ENCODE measurements at places on chromosomes 1 and 21. TPM values are rescaled to one million over a fixed set of nuclear protein-coding genes. Genes with fewer than 3 reads are reported as not detected.
A peak's percentile ranks its signal among the peaks of the same experiment; 100 is the strongest.

GPR3 gene
- not detected for total RNA-seq

CCDC28B gene
- 7.6 TPM for total RNA-seq

APOBEC4 gene
- not detected for total RNA-seq

NLRP3 gene
- total RNA-seq = 1.7 TPM

DNA sequence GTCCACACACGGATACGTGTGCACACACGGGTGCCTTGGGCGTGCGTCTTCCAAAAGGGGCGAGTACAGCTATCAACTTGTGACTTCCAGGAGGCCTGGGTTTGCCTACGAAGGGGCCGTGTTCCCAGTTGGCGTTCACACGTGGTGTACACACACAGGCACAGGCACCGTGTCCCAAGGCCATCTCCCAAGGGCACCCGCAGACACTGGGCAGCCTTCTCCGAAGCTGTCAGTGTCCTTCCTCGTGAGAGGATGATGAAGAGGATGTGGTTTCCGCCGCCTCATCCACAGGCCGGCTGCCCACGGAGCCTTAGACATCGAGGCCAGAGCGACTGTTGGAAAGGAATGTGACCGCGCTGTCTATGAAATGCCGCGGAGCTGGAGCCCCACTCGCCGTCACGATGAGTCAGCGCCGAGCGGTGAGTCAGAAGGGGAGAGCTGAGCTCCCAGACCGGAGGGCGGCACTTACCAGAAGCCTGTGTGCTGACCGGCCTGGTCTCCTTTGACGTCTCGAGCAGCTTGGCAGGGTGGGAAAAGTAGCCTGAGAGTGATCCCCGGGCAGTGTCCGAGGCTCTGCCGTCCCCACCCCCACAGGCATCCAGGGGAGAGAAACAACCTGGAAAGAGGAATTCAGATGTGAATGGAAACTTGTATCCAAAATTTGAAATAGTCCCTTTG is 141.4 kb upstream of the ARHGEF16 start:
- no peaks in the 10 kb centered on the region for H3K36me3 ChIP-seq
- DNase-seq = peak; percentile 98
- H3K4me1 ChIP-seq = peaks cover 43% of the 10 kb centered on the region
- H3K4me3 ChIP-seq = no peak overlapping the region

DNA sequence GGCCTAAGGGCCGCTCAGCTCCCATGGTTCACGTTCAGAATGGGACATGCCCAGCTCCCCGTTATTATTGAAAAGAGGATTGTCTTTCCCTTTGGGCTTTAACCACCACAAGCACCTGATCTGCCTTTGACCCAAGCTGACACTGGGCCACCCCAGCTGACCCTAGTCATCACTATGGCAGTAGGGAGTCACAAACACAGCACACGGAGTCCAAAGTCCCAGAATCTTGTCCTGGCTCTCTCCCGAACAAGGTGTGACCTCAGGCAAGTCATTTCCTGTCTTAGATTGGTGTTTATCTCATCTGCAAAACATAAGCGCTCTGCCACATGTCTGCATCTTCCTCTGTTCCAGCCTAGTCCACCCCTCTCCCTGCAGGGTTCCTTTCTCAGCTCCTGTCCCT is 31.5 kb downstream of the IGFN1 start:
- no peaks in the 10 kb centered on the region for H3K36me3 ChIP-seq
- H3K4me1 ChIP-seq = no peaks in the 10 kb centered on the region
- no peak overlapping the region for H3K4me3 ChIP-seq

DNA sequence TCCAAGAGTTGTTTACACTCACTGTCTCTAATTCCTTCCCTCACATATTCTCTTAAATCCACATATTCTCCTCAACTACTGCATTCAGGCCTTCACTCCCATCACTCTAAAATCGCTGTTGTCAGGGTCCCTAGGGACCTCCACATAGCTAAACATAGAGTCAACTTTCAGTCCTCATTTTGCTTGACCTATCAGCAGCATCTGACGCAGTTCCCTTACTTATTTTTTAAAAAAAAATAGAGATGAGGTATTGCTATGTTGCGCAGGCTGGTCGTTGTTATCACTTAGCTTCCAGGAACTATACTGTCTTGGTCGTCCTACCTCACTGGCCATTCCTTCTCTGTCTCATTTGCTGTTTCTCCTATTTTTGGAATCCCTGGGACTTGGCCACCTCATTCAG is 11.7 kb upstream of the PLEKHO1 start:
- H3K4me3 ChIP-seq = no peak overlapping the region
- no peaks in the 10 kb centered on the region for H3K27me3 ChIP-seq
- H3K27ac ChIP-seq = no peak overlapping the region
- no peaks in the 10 kb centered on the region for H3K36me3 ChIP-seq
- H3K4me1 ChIP-seq = no peaks in the 10 kb centered on the region

DNA sequence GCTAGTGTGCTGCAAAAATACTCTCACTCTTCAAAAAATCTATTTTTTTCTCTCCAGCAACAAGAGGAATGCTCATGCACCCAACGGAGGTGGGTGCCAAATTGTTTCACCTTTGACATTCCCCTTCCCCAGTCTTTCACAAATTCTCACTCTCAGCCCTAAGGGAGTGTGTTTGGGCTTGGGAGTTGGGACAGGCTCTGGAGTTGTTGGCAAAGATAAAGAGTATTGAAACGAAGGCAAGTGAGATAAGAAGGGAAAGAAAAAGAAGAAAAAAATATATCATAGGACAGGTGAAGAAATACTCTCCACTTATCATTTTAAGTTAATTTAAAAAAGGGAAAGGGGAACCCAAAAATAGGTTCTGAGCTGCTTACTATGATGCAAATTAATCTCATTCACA is 82.6 kb downstream of the UCHL5 start:
- no peaks in the 10 kb centered on the region for H3K27me3 ChIP-seq
- no peak overlapping the region for H3K4me3 ChIP-seq
- no peaks in the 10 kb centered on the region for H3K36me3 ChIP-seq
- H3K4me1 ChIP-seq = no peaks in the 10 kb centered on the region
- H3K27ac ChIP-seq = no peak overlapping the region

- DNase-seq = peak; percentile 37
- no peak overlapping the region for H3K4me3 ChIP-seq
- H3K27me3 ChIP-seq = no peaks in the 10 kb centered on the region
- no peaks in the 10 kb centered on the region for H3K4me1 ChIP-seq
- H3K36me3 ChIP-seq = no peaks in the 10 kb centered on the region
Observed at GRCh38 chr1:160823296-160823695, 27.3 kb downstream of the LY9 start.

DNA sequence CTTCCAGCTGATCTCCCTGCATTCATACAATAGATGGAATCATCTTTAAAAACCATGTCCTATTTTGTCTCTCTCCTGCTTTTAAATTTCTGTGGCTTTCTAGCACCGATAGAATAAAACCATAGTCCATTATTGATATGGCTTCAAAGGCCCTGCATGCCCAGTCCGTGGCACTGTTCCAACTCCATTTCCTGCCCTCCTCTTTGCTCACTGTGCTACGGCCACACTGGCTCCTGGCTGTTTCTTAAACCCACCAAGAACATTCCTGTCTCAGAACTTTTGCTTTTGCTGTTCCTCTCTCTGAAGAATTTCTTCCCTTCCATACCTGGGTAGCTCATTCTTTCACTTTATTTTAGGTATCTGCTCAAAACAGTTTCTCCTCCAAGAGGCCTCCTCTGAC is 7.2 kb downstream of the SLAMF1 start:
- no peaks in the 10 kb centered on the region for H3K36me3 ChIP-seq
- no peak overlapping the region for H3K4me3 ChIP-seq
- DNase-seq = no peak
- H3K27ac ChIP-seq = no peak overlapping the region
- no peaks in the 10 kb centered on the region for H3K4me1 ChIP-seq
- H3K27me3 ChIP-seq = peaks cover 3% of the 10 kb centered on the region

Measured in esophagus muscularis mucosa (tissue), 4 donors.